Heart left ventricle (tissue), 16 donors: ENCODE measurements at places on chromosomes 5 and 9. TPM values are rescaled to one million over a fixed set of nuclear protein-coding genes. Genes with fewer than 3 reads are reported as not detected.
A peak's percentile ranks its signal among the peaks of the same experiment; 100 is the strongest.

DNA sequence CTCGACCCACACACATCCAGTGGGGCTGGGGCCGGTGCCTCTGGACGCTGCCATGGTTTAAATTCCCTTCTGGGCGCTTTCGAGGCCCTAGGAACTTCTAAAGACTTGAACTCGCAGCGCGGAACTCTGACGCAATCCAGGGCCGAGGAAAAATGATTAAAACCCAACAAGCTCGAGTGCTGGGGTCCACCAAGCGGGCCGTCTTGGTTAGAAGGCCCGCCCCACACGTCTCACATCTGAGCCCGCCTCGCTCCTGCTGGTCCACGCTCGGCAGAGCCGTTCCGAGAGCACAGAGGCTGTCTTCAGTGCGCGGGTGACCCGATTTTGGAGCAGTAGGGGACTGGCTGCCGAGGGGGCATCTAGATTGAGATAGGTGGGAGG lies 1.5 kb downstream of the CRHBP start:
- peaks cover 28% of the 10 kb centered on the region for H3K27me3 ChIP-seq
- H3K27ac ChIP-seq: peak overlapping the region; percentile 43
- no peaks in the 10 kb centered on the region for H3K4me1 ChIP-seq
- no peaks in the 10 kb centered on the region for H3K36me3 ChIP-seq

DNA sequence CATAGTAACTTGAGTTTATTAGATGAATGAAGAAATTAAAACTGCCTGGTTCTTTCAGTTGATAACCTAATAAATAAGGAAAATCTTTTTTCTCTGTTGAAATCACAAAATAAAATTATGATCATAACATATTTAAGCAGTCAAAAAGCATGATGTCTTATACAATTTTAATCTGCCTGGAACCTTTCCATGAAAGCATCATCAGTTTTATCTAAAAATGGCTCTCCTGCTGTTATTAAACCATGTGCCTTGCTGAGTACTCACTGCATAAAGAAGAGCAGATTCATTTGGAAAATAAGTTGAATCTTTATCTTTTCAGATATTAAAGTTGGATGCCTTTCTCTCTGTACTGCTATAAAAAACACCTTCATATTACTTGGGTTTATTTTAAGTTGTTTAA lies 148.8 kb downstream of the SLC24A2 start:
- DNase-seq: no peak
- no peaks in the 10 kb centered on the region for H3K4me1 ChIP-seq
- no peaks in the 10 kb centered on the region for H3K27me3 ChIP-seq
- H3K27ac ChIP-seq: no peak overlapping the region

DNA sequence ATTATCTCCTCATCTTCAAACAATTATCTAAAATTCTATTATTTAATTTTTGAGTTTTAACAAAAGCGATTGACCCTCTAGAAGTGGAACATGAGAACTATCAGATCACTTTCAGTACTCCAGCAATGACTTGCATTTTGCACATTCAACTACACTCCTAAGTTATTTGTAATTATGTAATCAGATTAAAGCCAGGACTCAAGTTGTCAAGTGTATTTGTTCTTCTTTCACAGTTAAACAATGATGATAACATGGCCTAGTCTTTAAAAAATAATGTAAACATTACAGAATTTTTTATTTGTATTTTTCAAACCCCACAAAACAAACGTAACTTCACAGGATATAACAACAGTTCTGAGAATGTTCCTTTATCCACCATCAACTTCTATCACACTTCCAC lies 2148.9 kb upstream of the ACO1 start:
- no peak overlapping the region for H3K27ac ChIP-seq
- H3K36me3 ChIP-seq: no peaks in the 10 kb centered on the region
- H3K4me1 ChIP-seq: no peaks in the 10 kb centered on the region
- no peak overlapping the region for H3K4me3 ChIP-seq
- no peak for DNase-seq
- H3K27me3 ChIP-seq: no peaks in the 10 kb centered on the region

GRCh38 chr5:107515521-107516080 lies 155.1 kb downstream of the EFNA5 start:
- no peak overlapping the region for H3K4me3 ChIP-seq
- no peaks in the 10 kb centered on the region for H3K27me3 ChIP-seq
- H3K27ac ChIP-seq: no peak overlapping the region
- H3K4me1 ChIP-seq: no peaks in the 10 kb centered on the region

- H3K27ac ChIP-seq: no peak overlapping the region
- H3K4me1 ChIP-seq: no peaks in the 10 kb centered on the region
- H3K4me3 ChIP-seq: no peak overlapping the region
- no peak for DNase-seq
- no peaks in the 10 kb centered on the region for H3K36me3 ChIP-seq
Observed at GRCh38 chr5:98308231-98308630, 465.2 kb upstream of the RGMB start.

DNA sequence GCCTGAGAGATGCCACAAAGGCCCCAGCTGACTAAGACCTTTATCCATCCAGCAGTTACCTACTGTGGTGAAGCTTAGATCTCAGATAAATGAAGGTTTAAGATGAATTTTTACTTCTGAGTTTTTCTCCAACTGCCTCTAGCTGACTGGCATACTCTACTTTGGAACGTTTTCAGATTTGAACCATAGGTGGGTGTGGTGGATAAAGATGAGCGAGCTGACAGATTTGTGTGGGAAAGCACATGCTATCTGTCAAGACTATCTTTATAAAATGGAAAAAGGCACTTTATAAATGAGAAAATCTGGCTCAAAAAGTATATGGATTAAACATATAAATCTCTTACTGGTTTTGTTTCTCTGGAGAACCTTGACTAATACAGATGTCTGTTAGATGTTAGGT lies 160.8 kb downstream of the MCTP1 start:
- DNase-seq: no peak
- no peaks in the 10 kb centered on the region for H3K36me3 ChIP-seq
- no peaks in the 10 kb centered on the region for H3K4me1 ChIP-seq
- H3K27me3 ChIP-seq: no peaks in the 10 kb centered on the region
- no peak overlapping the region for H3K27ac ChIP-seq

DNA sequence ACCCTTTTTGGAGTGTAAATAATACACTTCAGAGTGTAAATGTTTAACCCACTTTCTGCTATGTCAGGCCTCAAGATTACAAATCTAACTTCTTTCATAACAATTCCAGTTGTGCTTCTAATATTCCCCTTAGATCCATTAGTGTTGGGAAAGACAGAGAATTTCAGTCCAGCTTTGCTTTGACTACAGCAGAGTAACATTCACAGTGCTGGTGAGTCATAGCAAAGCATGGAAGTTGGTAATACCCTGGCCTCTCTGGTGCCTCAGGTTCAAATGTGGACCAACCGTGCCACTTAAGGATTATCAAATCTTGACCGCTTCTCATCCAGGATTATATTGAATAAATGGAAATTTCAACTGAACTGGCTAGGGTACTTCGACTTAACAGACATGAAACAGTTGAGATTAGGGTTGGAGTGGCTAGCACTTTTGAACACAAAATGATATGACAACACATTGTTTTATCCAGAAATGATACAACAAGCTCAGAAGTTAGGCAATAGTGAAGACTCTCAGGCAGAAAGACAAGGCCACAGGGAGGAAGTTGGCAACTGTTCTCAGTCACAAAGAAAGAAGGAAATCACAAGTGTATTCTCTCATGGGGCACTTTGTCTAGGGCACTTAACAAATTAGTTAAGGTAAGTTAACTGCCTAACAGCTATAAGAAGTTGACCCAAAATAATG lies 24.4 kb upstream of the RASA1 start:
- no peaks in the 10 kb centered on the region for H3K27me3 ChIP-seq
- H3K27ac ChIP-seq: no peak overlapping the region
- no peaks in the 10 kb centered on the region for H3K4me1 ChIP-seq

- no peak for DNase-seq
- no peak overlapping the region for H3K4me3 ChIP-seq
- no peak overlapping the region for H3K27ac ChIP-seq
- no peaks in the 10 kb centered on the region for H3K4me1 ChIP-seq
- no peaks in the 10 kb centered on the region for H3K36me3 ChIP-seq
Observed at GRCh38 chr9:79551994-79552393, 19.8 kb upstream of the TLE4 start.

DNA sequence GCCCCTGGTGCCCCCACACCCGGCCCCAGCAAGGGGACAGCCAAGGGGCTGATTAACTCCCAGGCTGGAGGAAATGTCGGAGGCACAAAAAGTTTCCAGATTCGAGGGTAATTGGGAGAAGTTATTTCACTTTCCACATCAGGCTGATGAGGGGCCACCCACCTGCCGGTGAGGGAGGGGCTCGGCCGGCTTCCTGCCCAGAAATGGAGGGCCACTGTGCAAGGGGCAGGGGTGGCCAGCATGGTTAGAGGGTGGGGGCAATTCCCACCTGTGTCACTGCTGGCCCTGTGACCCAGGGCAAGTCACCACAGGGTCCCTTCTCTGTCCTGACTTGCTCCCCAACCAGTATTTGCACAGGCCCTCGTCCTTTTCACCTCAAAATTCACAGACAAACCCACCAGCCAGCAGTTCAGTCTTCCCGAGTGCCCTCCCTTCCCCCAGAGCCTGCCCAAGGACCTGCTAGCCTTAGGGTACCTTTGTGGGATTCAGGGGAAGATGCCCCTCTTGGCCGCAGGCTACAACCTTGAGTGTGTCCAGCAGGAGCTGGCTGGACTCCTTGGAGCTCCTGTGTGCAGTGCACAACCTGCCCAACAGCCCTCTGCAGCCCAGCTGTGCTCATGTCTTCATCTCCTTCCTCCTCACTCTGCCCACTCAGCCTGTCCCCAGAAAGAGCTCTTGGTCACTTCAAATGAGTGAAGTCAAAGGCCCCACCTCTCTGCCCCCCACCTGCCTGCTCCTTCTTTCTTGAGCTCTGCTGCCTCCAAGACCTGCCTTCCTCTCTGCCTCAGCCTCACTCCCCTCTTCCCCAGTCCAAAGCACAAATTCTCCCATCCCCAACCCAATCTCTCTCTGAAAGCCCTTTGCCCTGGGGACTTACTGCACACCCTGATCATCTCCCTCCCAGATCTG lies 130.5 kb downstream of the BARX1 start:
- H3K27me3 ChIP-seq: peaks cover 13% of the 10 kb centered on the region
- DNase-seq: no peak
- no peak overlapping the region for H3K27ac ChIP-seq
- no peak overlapping the region for H3K4me3 ChIP-seq

- H3K4me3 ChIP-seq: no peak overlapping the region
- no peaks in the 10 kb centered on the region for H3K27me3 ChIP-seq
- no peaks in the 10 kb centered on the region for H3K4me1 ChIP-seq
- no peak for DNase-seq
- no peak overlapping the region for H3K27ac ChIP-seq
- H3K36me3 ChIP-seq: no peaks in the 10 kb centered on the region
Observed at GRCh38 chr5:28286566-28286965, 1248.2 kb upstream of the CDH9 start.

GRCh38 chr9:133163504-133164172 lies at the start of gene GBGT1:
Gene GBGT1, minus strand, starts transcription at chr9:133163914. Its CDS starts 1,502 bp downstream, at chr9:133162412.
- H3K27me3 ChIP-seq: no peaks in the 10 kb centered on the region
- H3K4me3 ChIP-seq: peak within 1 kb of the TSS; percentile 73
- H3K27ac ChIP-seq: peak within 1 kb of the TSS; percentile 80
- no peaks in the 10 kb centered on the region for H3K36me3 ChIP-seq

DNA sequence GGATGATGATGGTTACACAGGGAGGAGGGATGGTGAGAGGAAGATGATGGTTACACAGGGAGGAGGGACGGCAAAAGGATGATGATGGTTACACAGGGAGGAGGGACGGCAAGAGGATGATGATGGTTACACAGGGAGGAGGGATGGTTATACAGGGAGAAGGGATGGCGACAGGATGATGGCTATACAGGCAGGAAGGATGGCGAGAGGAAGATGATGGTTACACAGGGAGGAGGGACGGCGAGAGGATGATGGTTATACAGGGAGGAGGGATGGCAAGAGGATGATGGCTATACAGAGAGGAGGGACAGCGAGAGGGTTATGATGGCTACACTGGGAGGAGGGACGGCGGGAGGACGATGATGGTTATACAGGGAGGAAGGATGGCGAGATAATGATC lies 64.1 kb upstream of the FCN1 start:
- no peaks in the 10 kb centered on the region for H3K27me3 ChIP-seq
- DNase-seq: peak; percentile 1
- no peaks in the 10 kb centered on the region for H3K36me3 ChIP-seq
- H3K4me3 ChIP-seq: no peak overlapping the region
- H3K27ac ChIP-seq: no peak overlapping the region

GRCh38 chr5:150791536-150791935 lies 13.0 kb downstream of the SMIM3 start:
- H3K36me3 ChIP-seq: peaks cover 14% of the 10 kb centered on the region
- no peak overlapping the region for H3K4me3 ChIP-seq
- H3K4me1 ChIP-seq: peaks cover 20% of the 10 kb centered on the region
- H3K27ac ChIP-seq: no peak overlapping the region
- no peak for DNase-seq

- DNase-seq: no peak
- no peaks in the 10 kb centered on the region for H3K27me3 ChIP-seq
- H3K27ac ChIP-seq: no peak overlapping the region
- H3K4me3 ChIP-seq: no peak overlapping the region
- H3K36me3 ChIP-seq: no peaks in the 10 kb centered on the region
- no peaks in the 10 kb centered on the region for H3K4me1 ChIP-seq
Observed at GRCh38 chr5:96447949-96448348, 14.9 kb upstream of the PCSK1 start.

GRCh38 chr5:128913551-128913950 lies 51.7 kb upstream of the SLC27A6 start:
- no peak overlapping the region for H3K4me3 ChIP-seq
- DNase-seq: no peak

The ASS1 gene
- 88.6 TPM for polyA plus RNA-seq

The NIPSNAP3A gene
- 16.3 TPM for polyA plus RNA-seq

The SEMA6A gene
- 2.9 TPM for polyA plus RNA-seq

The FBP2 gene
- 0.30 TPM for polyA plus RNA-seq

The CCNO gene
- not detected for polyA plus RNA-seq

The LCNL1 gene
- polyA plus RNA-seq: 5.8 TPM

The BTNL8 gene
- 0.14 TPM for polyA plus RNA-seq

The ACSL6 gene
- 3.2 TPM for polyA plus RNA-seq
